Activated CD8-positive, alpha-beta memory T cell treated with anti-CD3 and anti-CD28 coated beads, Interleukin-2, amount 50 U/mL, for 4 hours (primary cell): ENCODE measurements at places on chromosomes 5 and 9.

DNA sequence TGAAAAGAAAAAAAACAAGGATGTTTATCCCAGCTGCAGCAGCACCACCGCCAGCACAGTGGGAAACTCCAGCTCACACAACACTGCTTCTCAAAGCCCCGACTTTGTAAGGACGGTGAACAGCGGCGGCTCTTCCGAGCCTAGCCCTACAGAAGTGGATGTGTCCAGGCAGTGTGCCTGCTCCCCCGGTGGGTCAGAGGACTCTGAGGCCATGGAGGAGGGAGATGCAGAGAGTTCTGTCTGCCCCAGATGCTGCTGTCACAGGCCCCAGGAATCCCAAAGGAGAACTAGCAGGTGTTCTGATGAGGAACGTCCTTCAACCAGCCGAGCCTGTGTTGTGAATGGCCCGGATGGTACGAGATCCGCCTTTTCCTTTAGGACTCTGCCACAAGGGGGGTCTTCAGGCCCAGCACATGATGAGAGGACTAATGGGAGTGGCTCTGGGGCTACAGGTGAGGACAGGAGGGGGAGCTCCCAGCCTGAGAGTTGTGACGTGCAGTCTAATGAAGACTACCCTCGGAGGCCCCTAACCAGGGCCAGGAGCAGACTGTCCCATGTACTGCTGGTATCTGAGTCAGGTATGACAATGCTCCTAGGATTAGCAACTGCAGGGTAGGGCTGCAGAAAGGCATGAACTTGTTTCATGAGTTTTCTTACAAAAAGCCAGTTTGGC lies 43.7 kb downstream of the FBXO38 start:
- no peak for DNase-seq

- no peak for DNase-seq
Observed at GRCh38 chr9:123360161-123361085, 4.4 kb downstream of the CRB2 start.

GRCh38 chr9:133274236-133275104 lies 531 bp downstream of the ABO start:
- DNase-seq = no peak

GRCh38 chr9:135189497-135189896 lies 102.0 kb downstream of the OLFM1 start:
- no peak for DNase-seq

- DNase-seq = no peak
Observed at GRCh38 chr9:126834672-126835071, 25.8 kb upstream of the ZBTB34 start.
